ENCODE measurements at places on chromosomes 11 and 22.
A peak's percentile ranks its signal among the peaks of the same experiment; 100 is the strongest.

DNA sequence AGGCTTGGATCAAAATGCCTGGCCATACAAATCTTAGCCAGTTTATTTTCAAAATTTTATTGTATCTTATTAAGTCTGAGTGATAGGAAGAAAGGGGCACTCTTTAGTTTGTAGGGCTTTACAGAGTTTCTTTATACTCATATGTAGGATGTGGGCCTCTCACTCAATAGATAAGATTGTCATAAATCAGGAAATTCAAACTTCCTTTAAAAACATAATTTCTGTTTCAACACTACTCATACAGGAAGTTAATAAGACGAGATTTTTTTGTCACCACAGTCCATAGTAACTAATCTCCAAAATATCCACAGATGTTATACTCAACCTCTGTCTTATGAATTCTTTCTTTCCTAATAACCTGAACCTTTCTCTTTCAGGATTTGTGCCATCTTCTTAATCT is 13.3 kb upstream of the OR56B4 start:
- DNase-seq, result no peak

- no peak for DNase-seq
Measured at GRCh38 chr11:111324277-111324720, 26.0 kb downstream of the POU2AF3 start.

DNA sequence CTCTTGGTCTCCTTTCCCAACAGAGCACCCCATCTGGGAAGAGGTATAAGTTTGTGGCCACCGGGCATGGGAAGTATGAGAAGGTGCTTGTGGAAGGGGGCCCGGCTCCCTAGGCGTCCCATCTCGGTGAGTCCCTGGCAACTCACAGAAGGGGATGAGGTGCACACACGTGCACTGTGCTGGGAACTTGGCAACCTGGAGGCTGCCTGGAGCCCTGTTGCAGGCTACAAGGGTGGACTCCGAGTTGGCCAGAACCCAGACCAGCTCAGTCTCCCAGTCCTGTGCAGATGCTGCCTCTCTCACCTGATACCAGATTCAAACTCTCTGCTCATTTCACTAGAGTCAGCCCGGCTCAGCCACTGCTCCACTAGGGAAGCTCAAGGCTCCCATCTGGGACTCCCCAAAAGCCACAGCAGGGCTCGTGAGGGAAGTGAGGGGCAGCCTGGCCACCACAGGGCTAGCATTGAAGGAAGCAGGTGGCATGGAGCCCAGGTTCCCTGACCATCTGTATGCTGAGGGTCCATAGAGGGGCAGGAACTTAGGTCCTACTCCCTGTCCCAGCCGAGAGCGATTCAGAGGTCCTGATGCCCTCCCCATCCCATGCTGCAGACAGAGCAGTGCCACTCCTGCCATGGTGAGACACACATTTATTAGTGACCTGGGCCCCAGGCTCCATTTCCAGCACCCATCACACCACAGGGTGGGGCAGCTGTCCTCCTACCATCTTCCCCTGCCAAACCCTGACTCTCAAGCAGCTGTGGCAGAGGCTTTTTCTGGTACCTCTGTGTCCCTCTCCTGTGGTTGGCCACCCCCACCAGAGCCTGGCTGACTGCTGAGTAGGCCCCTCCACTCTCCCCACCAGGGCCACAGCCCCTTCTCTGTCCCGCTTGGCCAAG is 4.0 kb downstream of the PRR33 start:
- no peak for DNase-seq

DNA sequence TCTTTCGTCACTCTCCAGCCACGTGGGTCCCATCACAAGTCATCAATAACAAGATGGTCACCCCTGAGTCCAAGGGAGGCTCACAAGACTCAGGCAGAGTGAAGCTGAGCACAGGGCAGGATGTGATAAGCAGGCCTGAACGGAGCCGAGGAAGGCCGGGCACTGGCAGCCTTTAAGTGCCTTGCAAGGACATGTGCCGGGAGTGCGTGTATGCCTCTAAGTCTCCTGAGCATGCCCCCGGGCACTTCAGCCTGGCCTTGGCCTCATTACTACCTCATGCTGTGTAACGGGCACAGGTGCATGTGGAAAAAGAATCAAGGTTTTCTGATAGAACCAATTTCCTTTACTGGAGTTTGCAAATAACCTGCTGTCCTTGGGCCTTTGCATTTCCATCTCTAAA is 55.8 kb downstream of the UBASH3B start:
- DNase-seq, result no peak

DNA sequence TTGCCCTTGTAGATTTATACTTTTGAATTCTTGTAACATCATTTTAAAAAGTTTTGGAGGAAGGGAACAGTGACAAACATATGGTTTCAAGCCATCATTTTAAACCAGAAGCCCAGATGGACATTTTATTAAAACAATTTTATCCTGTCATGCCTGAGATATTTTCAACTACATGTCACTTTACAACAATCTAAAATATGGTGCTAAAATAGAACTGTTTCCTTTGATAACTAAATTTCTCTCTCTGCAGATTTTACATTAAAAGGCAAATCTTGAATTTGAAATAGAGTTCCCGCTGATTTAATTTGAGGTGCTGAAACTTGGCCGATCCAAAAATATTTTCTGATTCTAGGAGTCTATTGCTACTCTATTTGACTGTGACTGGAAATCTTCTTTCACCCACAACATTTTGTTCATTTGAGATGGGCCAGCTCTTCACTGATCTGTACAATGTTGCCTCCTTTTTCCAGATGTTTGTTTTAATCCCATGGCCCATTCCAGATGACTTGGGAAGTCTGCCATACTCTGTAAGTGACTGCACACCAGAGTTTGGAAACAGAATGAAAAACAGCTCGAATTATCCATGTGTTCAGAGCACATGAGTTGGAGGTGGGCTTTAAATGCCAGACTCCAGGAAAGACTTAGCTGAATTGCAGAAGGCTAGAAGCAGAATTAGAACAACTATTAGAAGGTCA is 402.5 kb downstream of the TMEM135 start:
- no peak for DNase-seq

DNA sequence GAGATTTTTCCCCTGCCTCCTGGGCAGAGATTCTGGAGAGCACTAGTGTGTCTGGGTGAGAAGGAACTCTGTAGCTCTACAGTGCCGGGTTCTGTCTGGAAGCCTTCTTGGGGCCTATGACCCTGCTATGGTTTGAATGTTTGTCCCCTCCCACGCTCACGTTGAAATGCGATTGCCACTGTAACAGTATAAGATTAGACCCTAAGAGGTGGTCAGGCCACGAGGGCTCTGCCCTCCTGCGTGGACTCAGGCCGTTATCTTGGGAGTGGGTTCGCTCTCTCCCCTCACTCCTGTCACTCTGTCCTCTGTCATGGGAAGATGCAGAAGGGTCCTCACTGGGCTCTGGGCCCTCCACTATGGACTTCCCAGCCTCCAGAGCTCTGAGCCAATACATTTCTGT is 3.5 kb downstream of the AP5B1 start:
- no peak for DNase-seq

DNA sequence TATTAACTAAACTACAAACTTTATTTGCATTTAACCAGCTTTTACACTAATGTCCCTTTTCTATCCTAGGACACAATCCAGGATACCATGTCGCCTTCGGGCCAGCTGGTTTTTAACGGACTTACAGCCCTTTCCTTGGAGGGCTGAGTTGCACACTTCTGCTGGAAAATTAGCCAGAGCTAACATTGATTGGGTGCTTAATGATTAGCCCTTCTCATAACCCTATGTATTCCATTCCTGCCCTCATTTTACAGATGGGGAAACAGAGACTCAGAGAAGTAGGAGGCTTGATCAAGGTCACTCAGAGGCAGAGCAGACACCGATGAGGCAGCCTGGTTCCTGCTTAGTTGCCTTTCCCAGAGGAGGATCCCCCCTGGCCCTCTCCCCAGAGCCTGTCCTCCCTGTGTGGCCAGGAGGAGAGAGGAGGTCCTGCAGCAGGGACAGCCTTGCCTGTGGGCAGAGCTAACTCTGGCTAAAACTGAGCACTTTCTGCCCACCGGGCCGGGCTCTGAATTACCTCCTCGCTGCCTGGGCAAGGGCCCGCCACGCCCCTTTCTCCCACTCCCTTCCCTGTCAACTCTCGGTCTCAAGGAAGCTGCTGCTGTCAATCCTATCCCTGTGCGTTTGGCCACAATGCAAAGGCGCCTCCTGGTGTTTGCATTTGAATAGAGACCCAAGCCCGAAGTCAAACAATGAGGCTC is 59.6 kb upstream of the PAX6 start:
- DNase-seq, result peak; percentile 12

DNA sequence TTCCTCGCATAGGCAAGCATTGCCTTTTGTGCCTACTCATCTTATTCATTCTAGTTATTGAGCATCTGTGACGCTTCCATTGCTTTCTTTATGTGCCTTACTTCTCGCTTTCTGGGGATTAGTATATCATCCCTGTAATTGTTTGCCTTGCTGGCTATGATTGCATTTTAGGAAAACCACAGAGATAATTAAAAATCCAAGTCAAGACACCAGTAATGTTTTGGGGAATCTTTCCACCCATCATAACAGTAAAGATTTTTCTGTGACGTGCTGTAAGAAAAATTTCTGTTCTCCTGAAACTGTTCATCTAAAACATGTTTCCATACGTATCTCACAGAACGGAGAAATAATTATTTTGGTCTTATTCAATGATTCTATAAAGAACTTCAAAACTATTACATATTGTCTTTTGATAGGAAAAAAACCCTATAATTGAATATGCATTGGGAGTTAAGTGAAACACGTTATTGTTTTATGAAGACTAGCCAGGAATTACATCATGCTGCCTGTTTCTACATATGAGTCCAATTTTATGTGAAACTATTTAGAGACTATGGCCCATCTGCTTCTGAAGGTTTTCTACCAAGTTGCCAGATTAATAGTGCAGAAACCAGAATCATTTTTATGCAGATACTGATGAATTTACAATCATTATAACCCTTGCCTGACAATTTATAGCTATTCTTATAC is 133.7 kb upstream of the FIBIN start:
- DNase-seq, result no peak

- peak; percentile 44 for DNase-seq
Measured at GRCh38 chr11:78039919-78040671, 17.0 kb upstream of the KCTD14 start.

- DNase-seq, result no peak
Measured at GRCh38 chr11:91194546-91194945, 971.7 kb upstream of the CHORDC1 start.

- no peak for DNase-seq
Measured at GRCh38 chr11:98365190-98365589, 655.6 kb upstream of the CNTN5 start.

DNA sequence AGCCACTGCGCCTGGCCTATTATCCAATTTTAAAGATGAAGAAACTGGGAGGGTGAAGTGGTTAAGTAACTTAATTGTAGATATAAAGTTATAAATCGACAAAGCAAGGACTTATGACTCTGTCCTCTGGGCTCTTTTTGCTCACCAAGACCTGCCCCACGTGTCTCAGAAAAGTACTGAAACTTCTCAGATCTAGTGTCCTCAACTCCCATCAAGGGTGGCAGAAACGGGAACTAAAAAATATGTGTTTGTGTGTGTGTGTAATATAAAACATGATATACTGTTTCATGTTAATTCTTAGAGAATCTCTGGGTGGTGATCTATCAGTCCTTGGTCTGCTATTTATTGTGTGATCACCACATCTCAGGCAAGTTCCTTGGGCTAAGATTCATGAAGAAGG is 104.9 kb downstream of the GAB2 start:
- DNase-seq, result no peak

All from activated CD4-positive, alpha-beta T cell treated with anti-CD3 and anti-CD28 coated beads, Interleukin-2, amount 50 U/mL, for 48 hours (primary cell).